ENCODE measurements at places on chromosomes 6 and 20. TPM values are rescaled to one million over a fixed set of nuclear protein-coding genes. Genes with fewer than 3 reads are reported as not detected.

CCN5 gene
- total RNA-seq = 30.6 TPM

ANKEF1 gene
- 0.82 TPM for total RNA-seq

ANGPT4 gene
- 0.10 TPM for total RNA-seq

BPIFA1 gene
- total RNA-seq = not detected

OR2J3 gene
- not detected for total RNA-seq

CASP8AP2 gene
- total RNA-seq = 9.5 TPM

SMOC2 gene
- total RNA-seq = 34.4 TPM

DNA sequence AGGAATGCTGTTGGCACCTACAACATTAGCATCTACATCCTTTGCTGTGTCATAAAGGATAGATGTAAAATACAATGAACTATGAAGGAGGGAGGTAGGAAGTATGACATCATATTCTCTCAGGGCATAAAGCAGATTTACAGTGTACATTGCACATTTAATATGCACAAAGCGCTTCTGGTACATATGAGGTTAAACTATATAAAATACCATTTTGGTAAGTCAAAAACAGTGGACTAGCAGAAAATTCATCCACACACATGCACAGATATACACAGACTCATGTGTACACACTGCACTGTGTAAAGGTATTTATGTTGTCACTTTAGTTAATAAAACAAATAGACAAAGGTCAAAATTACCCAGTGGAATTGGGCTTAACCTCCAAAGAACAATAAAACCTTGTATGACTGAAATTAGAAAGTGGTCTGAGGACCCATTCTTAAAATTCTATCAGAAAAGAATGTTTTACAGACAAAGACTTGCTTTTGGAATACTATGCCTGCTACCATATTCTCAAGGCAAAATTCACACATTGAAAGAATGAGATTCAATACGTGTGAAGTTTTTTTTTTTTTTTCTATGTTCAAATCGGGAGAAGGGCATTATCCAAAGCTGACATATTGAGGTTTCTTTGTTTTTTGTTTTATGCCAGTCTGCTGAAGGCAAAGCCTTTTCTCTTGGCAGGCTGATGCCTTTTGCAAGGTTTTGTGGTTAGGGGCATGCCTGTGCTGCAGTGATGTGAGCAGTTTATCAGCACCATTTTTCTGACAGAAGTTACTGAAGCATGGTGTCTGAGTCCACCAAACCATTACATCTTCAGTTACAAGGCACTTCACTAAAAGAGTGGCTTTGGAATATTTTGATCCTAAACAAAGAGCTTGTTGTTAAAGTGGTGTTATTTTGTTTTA is 199.0 kb downstream of the PLCB1 start:
- no peak overlapping the region for H3K4me3 ChIP-seq
- no peaks in the 10 kb centered on the region for H3K4me1 ChIP-seq
- H3K27me3 ChIP-seq = no peaks in the 10 kb centered on the region

DNA sequence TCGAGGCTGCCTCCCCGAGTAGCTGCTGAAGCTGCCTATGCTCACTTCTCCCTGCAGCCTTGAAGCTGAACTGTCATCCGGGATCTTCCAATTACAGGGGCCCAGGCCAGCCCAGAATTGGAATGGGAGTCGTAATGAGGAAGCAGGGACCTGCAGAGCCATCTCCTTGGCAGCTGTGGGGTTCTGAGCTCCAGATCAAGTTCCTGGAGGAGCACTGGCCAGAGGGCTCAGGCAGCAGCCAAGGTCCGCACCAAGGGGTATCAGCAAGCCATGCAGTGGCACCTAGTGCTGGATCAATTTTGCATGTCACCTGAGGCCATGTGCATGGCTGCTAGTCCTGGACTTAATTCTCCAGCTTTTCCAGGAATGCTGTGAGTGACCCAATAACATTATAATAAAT is 163.2 kb upstream of the TSHZ2 start:
- no peak overlapping the region for H3K4me3 ChIP-seq
- no peaks in the 10 kb centered on the region for H3K27me3 ChIP-seq
- H3K27ac ChIP-seq = no peak overlapping the region
- no peak for DNase-seq

- H3K4me1 ChIP-seq = peaks cover 10% of the 10 kb centered on the region
- H3K27me3 ChIP-seq = no peaks in the 10 kb centered on the region
- H3K36me3 ChIP-seq = no peaks in the 10 kb centered on the region
- no peak for DNase-seq
- no peak overlapping the region for H3K4me3 ChIP-seq
These were observed 31.8 kb downstream of the CTCFL start for GRCh38 chr20:57493091-57493615.

GRCh38 chr20:13430346-13431002 is 208.3 kb downstream of the TASP1 start:
- H3K27me3 ChIP-seq = no peaks in the 10 kb centered on the region
- no peaks in the 10 kb centered on the region for H3K4me1 ChIP-seq
- H3K27ac ChIP-seq = no peak overlapping the region
- no peak overlapping the region for H3K4me3 ChIP-seq
- DNase-seq = no peak

DNA sequence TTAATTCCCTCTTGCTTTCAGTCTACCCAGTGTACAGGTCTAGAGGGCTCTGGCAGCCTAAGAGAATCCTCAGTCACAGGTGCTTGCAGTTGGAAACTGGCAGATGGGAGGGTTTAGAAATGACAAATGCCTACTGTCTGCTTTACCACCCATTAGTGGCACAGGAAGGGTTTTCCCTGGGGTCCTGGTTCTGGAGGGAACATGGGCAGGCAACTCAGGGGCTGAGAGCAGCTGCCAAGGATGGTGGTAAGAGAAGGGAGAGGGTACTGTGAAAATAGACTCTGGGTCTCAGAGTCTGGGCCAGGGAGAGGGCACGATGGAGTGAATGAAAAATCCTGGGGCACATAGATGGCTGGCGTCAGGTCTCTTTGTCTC is 103.5 kb downstream of the TCP11 start:
- DNase-seq = no peak

- no peaks in the 10 kb centered on the region for H3K36me3 ChIP-seq
- no peak overlapping the region for H3K4me3 ChIP-seq
- no peak overlapping the region for H3K27ac ChIP-seq
- H3K27me3 ChIP-seq = no peaks in the 10 kb centered on the region
These were observed 103.1 kb upstream of the TBX18 start for GRCh38 chr6:84867521-84867920.

- no peak overlapping the region for H3K27ac ChIP-seq
- H3K36me3 ChIP-seq = no peaks in the 10 kb centered on the region
- no peaks in the 10 kb centered on the region for H3K27me3 ChIP-seq
- DNase-seq = no peak
- no peaks in the 10 kb centered on the region for H3K4me1 ChIP-seq
These were observed 16.7 kb upstream of the B3GAT2 start for GRCh38 chr6:70973604-70974003.

GRCh38 chr20:25744261-25744660 is 47.6 kb upstream of the ZNF337 start:
- no peaks in the 10 kb centered on the region for H3K27me3 ChIP-seq
- no peak overlapping the region for H3K27ac ChIP-seq
- DNase-seq = no peak
- no peaks in the 10 kb centered on the region for H3K4me1 ChIP-seq
- H3K4me3 ChIP-seq = no peak overlapping the region

- H3K4me3 ChIP-seq = no peak overlapping the region
- peaks cover 8% of the 10 kb centered on the region for H3K27me3 ChIP-seq
- no peak for DNase-seq
- H3K4me1 ChIP-seq = no peaks in the 10 kb centered on the region
- H3K27ac ChIP-seq = no peak overlapping the region
- H3K36me3 ChIP-seq = no peaks in the 10 kb centered on the region
These were observed 716 bp upstream of the HLA-DQB2 start for GRCh38 chr6:32764048-32764447.

DNA sequence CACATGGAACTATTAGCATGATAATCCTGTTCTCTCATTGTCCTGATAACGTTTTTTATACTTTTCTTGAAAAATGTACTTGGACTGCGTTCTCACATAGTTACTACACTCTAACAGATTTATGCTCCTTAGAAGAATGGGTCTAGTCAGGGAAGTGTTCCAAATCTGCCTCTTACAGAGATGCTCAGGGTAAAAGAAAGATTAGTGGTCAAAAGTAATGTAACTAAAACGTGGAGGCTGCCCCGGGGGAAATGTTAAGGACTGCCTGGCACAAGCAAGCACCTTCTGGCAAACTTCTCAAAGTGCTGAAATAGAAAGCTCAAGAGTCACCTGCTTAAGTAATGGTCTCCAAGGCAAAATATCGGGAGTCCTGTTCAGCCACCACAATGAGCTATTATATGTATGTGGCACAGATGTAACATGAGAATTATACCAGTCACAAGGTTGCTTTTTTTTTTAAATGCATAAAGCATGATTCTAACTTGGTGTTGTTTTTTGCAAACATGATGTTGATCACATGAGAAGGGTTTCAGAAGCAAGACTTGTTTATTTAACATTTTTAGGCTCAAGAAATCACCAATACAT is 244.5 kb upstream of the JARID2 start:
- H3K4me3 ChIP-seq = no peak overlapping the region
- no peak overlapping the region for H3K27ac ChIP-seq
- no peaks in the 10 kb centered on the region for H3K36me3 ChIP-seq
- no peaks in the 10 kb centered on the region for H3K4me1 ChIP-seq

DNA sequence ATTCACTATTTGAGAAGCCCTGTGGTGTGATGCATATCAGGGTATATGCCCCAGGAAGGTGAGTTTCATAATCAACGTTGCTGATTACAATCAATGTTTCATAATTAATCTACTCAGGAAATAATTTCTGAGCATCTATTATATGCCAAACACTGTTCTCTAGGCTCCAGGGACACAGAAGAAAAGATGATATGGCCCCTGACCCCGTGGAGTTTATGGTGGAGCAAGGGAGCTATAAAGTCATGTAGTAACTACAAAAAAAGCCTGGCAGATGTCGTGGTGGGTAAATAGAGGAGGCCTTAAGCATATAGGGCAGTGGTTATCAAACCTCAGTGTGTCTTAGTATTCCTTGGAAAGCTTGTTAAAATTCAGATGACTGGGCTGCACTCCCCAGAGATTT is 40.1 kb upstream of the BCAS1 start:
- no peak for DNase-seq
- no peaks in the 10 kb centered on the region for H3K4me1 ChIP-seq
- no peaks in the 10 kb centered on the region for H3K36me3 ChIP-seq
- no peak overlapping the region for H3K27ac ChIP-seq
- H3K4me3 ChIP-seq = no peak overlapping the region
- H3K27me3 ChIP-seq = no peaks in the 10 kb centered on the region

DNA sequence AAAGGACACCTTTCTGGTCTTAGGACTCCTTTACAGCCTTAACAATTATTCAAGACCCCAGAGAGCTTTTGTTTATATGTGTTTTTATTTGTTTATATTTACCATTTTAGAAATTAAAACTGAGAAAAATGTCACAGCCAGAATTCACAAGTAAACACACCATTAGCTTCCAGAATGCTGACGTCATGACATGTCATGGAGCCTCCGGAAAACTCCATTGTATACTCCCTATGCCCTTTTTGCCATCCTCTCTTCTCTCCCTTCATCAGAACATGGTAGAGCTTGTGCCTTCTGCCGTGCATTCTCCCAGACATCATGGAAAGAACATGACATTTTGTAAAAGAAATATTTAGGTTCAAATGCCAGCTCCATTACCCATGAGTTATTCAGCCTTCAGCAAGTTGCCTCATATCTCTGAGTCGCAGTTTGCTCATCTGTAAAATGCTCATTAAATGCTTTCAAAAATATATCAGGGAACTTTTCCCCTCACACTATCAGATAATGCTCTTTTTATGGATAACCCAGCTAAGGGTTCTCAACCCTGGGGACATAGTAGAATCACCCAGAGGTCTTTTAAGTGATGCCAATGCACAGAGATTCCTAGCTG is 27.8 kb downstream of the TNFAIP3 start:
- no peaks in the 10 kb centered on the region for H3K4me1 ChIP-seq
- no peak overlapping the region for H3K27ac ChIP-seq
- H3K4me3 ChIP-seq = no peak overlapping the region

GRCh38 chr20:22459754-22460153 is 124.6 kb downstream of the FOXA2 start:
- no peak overlapping the region for H3K4me3 ChIP-seq
- H3K36me3 ChIP-seq = no peaks in the 10 kb centered on the region
- H3K27ac ChIP-seq = no peak overlapping the region
- H3K27me3 ChIP-seq = no peaks in the 10 kb centered on the region

DNA sequence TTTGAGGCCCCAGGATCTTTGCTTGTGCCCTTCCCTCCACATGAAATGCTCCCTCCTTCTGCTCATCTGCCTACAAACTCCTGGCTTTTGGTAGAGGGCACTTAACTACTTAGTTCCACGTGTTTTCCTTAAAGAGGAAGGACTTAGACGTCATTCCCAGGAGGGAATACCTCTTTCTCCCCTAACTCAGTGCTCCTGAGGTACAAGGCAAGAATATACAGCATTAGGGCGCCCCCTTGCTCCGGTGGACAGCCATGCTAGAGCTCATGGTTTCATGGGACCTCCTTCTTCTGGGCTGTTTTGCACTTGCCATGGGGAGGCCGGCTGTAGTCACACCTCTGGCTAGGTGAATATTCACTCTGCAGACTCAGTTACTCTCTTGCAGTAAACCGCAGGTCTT is 93.8 kb upstream of the LY86 start:
- no peak for DNase-seq
- no peaks in the 10 kb centered on the region for H3K36me3 ChIP-seq
- no peaks in the 10 kb centered on the region for H3K4me1 ChIP-seq
- no peak overlapping the region for H3K4me3 ChIP-seq
- H3K27ac ChIP-seq = no peak overlapping the region

DNA sequence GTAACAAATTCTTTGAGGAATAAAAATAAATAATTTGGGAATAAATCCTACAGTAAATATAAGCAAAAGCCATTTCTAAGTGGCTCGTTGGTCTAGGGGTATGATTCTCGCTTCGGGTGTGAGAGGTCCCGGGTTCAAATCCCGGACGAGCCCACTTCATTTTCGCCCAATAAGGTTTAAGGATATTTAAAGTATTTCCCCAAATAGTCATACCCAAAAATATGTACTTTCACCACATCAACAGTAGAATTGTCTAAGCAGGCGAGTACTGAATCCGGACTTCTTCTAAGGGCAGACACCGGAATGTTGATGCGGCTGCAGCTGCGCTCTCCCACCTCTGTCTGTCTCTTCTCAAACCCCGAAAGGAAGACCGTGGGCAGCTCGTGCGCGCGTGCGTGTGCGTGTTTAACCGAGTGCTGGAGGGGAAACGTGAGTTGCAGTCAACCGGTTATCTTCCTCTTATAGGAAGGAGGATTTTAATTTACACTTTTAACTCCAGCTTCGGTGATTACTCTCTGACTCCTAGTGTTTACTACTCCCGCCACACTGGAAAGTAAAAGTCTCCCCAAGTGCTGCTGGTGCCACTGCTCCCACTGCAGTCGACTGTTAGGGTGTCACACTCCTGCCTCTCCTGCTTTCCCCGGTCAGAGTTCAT is 155.7 kb upstream of the PRSS16 start:
- H3K4me3 ChIP-seq = no peak overlapping the region
- H3K27me3 ChIP-seq = peaks cover 66% of the 10 kb centered on the region
- H3K27ac ChIP-seq = no peak overlapping the region
- DNase-seq = no peak
- H3K36me3 ChIP-seq = no peaks in the 10 kb centered on the region
- no peaks in the 10 kb centered on the region for H3K4me1 ChIP-seq

- DNase-seq = no peak
- no peaks in the 10 kb centered on the region for H3K27me3 ChIP-seq
- peak within 1 kb of the TSS; percentile 85 for H3K27ac ChIP-seq
- H3K4me3 ChIP-seq = no peak within 1 kb of the TSS
- H3K4me1 ChIP-seq = peaks cover 28% of the 10 kb centered on the region
- H3K36me3 ChIP-seq = no peaks in the 10 kb centered on the region
These were observed at the start of gene SYNGAP1 for GRCh38 chr6:33419580-33420490. SYNGAP1 (plus strand) TSS chr6:33420065; CDS start chr6:33420265, 200 bp downstream.

Measured in gastrocnemius medialis (tissue), 4 donors.